ENCODE measurements at places on chromosomes 1 and 21.

DNA sequence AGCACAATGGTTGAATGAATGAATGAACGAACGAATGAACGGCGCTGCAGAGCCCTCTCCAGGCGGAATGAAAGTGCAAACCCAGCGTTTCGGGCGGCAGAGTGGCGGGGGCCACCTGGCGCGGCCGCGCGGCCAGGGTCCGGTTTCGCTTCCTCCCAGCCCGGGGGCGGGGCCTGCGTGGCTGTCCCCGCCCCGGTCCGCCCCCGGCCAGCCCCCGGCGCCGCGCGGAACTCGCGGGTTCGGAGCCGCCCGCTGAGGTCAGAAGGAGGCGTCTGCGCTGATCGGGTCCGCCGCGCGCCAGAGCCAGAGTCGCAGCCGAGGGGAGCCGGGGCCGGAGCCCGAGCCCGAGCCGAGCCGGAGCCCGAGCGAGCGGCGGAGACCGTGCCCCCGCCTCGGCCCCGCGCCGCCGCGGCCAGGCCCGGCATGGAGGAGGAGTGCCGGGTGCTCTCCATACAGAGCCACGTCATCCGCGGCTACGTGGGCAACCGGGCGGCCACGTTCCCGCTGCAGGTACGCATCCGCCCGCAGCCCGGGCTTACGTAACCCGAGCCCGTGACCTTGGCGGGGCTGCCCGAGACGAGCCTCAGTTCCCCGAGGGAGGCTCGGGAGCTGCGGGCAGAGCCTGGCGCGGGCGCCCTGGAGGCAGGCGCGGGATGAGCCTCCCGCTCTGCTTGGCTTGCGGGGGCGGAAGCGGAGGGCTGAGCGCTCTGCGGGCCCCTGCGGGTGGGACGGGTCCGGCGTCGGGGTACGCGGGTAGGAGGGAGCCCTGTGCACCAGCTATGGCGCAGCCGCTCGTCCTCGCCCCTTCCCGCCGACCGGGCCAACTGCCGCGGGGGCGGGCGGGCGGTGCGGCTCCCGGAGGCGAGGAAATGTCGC is at the start of gene PDXK:
Gene PDXK (plus strand): TSS at position 258 of the 876 bp plus-strand sequence. CDS start 166 bp downstream, at position 424.
- DNase-seq, result peak; percentile 71

- peak; percentile 84 for DNase-seq
These were observed at the start of gene SDCCAG8 for GRCh38 chr1:243255791-243256512. TSS of gene SDCCAG8 (plus strand) at chr1:243256041. CDS start at chr1:243256174, 133 bp downstream.

DNA sequence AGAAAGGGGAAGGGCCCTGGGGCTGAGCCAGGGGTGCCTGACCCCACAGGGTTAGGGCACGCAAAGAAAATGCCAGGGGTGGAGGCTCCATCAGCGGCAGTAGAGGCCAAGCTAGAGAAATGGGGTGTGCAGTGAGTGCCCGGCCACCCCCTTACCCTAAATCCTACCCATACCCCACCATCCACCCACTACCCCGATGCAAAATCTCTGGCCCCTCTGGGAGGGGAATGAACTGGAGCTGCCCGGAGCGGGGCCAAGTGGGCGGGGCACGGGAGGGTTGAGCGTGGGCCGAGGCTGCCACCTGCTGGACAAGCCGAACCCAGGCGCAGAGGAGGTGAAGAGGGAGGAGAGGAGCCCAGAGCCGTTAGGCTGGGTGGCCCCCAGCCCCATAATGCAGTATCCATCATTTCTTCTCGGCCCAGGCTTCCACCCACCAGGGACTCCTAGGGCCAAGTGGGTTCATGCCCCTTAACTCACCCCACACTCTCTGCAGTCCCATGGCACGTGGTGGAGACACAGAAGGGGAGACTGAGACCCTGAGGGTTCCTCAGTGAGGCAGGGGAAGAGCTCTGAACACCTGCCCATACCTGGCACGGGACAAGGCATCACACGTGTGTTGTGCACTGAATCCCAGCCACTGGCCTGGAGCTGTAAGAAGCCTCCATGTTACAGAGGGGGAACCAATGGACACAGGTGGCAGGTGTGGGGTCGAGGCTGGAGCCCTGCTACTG is 1.4 kb upstream of the C1QC start:
- peak; percentile 61 for DNase-seq

GRCh38 chr1:9320520-9321479 is 28.1 kb downstream of the SPSB1 start:
- no peak for DNase-seq

DNA sequence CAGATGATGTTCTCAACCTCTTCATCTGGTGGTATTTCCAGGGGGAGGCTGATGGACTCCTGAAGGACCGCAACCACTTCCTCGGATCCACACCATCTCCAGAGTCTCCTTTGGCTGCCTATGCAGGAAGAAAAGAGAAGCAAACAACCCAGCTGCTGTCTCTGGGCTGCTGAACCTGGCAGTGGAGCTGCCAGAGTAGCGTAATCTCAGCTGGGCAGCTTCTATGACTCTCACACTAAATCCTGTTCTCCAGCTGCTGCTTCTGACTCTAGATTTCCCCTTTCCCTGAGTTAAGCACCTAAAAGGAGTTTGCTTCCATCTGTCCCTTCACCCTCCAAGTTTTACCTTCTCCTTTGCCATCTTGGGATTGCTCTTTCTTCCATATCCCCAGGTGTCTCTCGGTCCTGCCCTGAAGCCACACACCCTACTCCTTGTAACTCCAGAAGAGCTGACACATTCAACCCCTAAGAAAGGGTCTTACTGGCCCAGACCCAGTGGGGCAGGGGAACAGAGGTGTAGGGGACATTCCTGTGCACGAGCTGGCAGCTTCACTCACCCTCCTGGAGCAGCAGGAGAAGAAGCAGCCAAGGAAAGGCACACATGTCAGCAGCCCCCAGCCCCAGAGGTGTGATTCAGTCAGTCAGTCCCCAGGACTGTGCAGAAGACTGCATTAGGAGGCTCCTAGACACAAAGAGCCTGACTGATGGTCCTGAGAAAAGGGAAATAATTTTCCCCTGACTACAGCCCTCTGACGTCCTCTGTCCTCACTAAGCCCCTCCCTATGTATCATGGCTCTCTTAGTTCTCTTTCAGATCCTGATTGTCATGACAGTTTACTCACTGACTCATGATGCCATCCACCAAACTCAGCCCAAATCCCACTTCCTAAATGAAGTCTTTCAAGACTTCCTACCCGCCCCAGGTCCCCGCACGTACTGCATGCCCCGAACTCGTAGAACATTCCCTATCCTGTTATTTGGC is at the start of gene SLAMF9:
Gene SLAMF9 (minus strand): TSS at position 702 of the 980 bp plus-strand sequence. CDS start 100 bp downstream, at position 602.
- DNase-seq, result no peak

GRCh38 chr1:66468722-66469121 is 65.2 kb upstream of the SGIP1 start:
- DNase-seq, result no peak

DNA sequence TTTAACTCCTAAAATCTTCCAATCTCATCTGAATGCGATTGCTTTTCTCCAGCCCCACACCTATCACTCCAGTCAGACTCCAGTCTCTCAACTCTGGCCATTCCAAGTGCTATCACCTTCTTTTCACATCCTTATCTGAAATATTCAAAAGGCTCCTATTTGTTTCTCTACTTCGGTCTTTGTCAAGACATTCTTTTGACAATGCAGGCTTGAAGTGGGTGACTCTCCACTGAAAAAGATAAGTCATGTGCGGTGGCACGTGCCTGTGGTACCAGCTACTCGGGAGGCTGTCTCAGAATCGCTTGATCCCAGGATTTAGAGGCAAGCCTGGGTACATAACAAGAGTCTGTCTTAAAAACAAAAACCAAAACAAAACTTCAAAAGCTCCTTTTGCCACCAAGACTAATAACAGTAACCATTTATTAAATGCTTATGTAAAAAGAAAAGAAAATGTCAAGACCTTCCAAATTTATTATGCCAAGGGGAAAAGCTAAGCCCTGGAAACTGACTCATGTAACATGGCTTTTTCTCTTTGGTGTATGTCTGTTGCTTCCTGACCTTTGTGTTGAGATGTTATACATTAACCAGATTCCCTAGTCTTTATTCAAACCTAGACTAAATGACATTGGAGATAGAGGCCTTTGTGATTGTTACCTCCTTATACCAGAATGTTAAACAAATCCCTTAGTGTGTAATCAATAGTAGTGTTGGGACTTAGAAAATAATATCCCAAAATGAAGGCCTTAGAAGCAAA is 3.6 kb downstream of the ALG14 start:
- no peak for DNase-seq

GRCh38 chr1:10958614-10959013 is 53.8 kb upstream of the TARDBP start:
- no peak for DNase-seq

DNA sequence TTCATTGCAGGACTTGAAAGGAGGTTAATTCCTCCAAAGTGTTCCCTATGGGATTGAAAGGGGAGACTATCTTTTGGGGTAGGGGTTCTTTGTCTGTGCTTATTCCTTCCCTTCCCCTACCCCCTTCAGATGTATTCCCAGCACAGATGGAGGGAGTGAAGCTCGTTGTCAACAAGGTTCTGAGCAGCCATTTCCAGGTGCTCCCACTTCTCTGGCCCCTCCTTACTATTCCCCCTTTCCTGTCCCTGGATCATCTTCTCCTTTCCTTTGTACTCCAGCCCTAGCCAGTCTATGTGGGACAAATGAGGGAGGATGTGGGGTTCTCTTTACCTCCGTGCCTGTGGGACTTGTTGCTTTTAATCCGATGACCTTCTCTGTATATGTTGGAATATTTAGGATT is 899 bp downstream of the TOMM40L start:
- DNase-seq, result no peak

GRCh38 chr1:94769551-94769950 is 50.6 kb upstream of the SLC44A3 start:
- DNase-seq, result no peak

DNA sequence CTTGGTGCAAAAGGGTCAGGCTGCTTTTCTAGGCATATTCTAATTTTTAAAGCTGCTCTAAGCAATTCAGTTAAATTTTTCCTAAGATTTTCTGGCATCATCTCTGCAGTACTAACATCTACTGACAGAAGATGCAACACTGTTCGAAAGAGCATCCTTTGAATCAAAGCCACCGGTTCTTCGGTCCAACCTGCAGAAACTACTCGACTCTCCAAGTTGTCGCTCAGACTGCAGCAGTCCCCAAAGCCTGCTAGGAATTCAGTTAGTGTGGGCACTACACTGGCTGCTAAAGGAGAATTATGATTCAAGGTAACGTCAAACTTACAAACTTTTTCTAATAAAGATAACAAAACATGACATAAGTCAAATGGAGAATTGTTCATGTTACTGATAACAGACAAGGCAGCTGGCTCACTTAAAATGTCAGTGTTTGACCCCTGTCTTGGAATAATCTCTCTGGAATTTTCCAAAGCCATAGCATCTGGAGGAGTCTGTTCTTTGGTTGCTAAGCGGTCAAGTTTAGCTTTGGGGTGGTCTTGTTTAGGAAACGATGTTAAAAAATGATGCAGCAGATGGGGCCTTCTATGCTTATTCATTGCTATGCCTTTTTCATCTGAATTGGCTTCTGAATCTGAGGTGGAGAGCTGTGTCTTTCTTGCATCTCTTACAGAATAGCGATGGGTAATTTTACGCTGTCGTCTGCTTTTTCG is 56.9 kb downstream of the LYST start:
- DNase-seq, result no peak

- DNase-seq, result no peak
These were observed 56.0 kb upstream of the POU3F1 start for GRCh38 chr1:38102636-38103035.

DNA sequence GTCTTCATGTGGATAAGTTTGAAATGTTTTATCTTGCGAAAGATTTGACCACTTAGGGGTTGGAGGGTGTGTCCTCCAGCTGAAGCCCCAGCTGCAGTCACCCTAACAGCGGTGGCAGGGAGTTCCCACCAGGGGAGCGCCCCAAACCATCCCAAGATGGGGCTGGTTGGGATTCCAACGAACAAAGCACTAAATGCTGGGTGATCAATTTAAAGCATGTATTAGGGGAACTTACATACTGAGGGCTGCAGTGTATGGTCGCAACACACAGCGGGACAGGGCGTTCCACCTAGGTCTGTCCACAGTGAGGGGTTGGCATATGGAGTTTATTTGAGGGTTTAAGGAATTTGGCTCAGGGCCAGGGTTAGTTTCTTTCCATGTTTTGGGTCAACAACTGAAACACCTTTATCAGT is 26.3 kb downstream of the SLC37A1 start:
- DNase-seq, result no peak

DNA sequence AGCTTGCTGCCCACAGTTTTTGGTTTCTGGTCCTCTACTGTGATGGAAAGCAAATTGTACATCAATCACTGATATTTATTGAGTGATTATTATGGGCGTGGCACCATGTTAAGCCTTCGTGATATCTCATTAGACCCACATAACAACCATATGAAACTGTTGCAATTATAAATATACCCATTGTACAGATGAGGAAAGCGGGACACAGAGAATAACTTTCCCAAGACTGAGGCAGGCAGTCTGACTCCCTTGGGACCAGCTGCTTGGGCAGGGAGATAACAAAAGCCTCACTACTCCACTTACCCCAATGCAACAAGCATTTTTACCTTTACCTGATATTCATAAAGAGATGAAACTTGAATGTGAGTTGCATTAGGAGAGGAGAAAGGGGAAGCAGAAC is 4.3 kb upstream of the CASZ1 start:
- DNase-seq, result no peak

DNA sequence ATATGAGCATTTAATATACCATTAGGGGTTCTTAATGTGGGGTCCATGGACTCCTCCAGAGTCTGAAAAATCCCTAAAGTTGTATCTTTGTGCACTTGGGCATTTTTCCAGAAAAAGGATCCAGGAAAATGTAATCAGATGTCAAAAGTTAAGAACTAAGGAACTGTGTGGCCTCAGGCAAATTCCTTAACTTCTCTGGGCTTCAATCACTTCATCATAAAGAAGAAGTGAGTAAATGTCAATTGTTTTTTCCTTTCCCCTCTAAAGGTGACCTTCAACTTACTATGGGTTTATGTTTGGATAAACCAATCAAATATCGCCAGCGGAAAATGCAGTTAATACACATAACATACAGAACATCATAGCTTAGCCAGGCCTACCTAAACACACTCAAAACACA is 2.5 kb downstream of the MAD2L2 start:
- DNase-seq, result no peak

DNA sequence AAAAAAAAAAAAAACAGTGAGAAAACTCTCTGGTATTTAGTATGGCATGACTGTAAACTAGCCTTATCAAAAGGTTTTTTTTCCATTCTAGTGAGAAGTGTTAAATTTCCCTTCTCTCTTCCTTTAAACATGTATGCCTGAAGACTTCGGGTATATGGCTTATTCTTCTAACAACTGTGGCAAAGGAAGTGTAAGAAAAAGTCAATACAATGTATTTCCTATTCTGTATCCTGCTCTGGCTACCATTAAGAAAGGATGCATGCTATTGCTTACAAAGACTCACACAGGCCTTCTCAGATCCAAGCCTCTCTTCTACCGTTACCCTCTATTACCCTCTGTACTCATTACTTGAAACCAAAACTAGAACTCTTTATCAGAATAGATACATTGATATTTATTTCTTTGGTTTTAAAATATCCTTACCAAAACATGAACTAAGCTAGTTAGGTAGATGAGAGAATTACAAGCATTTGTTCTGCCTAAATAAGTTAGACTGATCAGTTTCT is 8.4 kb downstream of the CEPT1 start:
- DNase-seq, result no peak

- no peak for DNase-seq
These were observed 58.9 kb upstream of the TRABD2B start for GRCh38 chr1:48055876-48056764.

Measured in stimulated activated CD4-positive, alpha-beta T cell treated with anti-CD3 and anti-CD28 coated beads, Interleukin-1b, Interleukin-23, amount 100 ng/mL, for 4 hours (primary cell).